ENCODE measurements at places on chromosomes 1 and 21.
A peak's percentile ranks its signal among the peaks of the same experiment; 100 is the strongest.

GRCh38 chr1:32289256-32289655 lies 2.6 kb upstream of the HDAC1 start:
- no peak for DNase-seq

- no peak for DNase-seq
Measured at GRCh38 chr21:45267390-45267760, 20.3 kb downstream of the POFUT2 start.

- DNase-seq: no peak
Measured at GRCh38 chr21:34865400-34866241, 183.5 kb downstream of the RUNX1 start.

GRCh38 chr1:8347635-8348034 lies 29.7 kb downstream of the SLC45A1 start:
- DNase-seq: no peak

DNA sequence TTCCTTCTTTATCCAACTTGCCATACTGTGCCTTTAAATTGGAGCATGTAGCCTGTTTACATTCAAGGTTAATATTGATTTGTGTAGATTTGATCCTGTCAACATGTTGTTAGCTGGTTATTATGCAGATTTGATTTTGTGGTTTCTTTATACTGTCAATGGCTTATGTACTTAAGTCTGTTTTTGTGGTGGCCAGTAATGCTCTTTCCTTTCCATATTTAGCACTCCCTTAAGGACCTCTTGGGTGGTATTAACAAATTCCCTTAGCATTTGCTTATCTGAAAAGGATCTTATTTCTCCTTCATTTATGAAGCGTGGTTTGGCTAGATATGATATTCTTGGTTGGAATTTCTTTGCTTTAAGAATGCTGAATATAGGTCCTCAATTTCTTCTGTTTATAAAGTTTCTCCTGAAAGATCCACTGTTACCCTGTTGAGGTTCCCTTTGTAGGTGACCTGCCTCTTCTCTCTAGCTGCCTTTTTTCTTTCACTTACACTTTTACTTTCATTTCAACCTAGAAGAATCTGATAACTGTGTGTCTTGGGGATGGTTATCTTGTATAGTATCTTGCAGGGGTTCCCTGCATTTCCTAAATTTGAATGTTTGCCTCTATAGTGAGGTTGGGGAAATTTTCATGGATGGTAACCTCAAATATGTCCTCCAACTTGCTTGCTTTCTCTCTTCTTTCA lies 86.9 kb upstream of the NEGR1 start:
- no peak for DNase-seq

- DNase-seq: no peak
Measured at GRCh38 chr1:235329139-235329902, 951 bp downstream of the GGPS1 start.

GRCh38 chr21:39452970-39453342 lies 1.2 kb downstream of the SH3BGR start:
- no peak for DNase-seq

DNA sequence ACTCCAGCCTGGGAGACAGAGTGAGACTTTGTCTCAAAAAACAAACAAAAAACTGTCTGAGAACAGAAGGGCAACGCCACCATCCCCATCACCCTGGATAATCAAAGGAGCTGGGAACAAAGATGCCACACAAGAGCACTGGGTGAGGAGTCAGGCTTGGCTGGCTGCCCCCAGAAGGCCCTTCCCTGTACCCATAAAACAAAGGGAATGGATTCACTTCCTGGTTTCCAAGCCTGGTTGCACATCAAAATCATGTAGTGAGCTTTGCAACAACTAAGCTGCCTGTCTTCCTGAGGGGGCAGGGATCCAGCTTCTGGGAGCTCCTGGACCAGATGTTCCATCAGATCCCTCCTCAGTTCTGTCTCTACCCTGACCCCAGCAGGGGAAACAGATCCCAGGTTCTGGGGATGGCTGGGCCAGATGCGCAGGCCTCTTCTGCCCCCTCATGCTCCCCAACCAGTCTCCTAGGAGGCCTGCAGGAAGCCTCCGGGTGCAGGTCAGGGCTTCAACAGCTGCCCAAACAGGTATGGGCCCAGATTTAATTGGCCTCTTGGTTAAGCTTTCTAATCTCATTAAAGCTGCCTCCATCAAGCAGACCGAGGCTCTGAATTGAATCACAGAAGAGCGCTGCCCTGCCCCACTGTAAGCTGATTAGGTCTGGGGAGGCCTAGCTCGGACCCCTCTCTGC lies 97.8 kb downstream of the MRPL37 start:
- no peak for DNase-seq

- DNase-seq: no peak
Measured at GRCh38 chr21:44354001-44354405, 582 bp downstream of the TRPM2 start.

GRCh38 chr1:100348549-100349144 lies 3.7 kb upstream of the CDC14A start:
- DNase-seq: no peak

GRCh38 chr21:26965040-26965906 lies 1.6 kb downstream of the ADAMTS5 start:
- DNase-seq: peak; percentile 50

DNA sequence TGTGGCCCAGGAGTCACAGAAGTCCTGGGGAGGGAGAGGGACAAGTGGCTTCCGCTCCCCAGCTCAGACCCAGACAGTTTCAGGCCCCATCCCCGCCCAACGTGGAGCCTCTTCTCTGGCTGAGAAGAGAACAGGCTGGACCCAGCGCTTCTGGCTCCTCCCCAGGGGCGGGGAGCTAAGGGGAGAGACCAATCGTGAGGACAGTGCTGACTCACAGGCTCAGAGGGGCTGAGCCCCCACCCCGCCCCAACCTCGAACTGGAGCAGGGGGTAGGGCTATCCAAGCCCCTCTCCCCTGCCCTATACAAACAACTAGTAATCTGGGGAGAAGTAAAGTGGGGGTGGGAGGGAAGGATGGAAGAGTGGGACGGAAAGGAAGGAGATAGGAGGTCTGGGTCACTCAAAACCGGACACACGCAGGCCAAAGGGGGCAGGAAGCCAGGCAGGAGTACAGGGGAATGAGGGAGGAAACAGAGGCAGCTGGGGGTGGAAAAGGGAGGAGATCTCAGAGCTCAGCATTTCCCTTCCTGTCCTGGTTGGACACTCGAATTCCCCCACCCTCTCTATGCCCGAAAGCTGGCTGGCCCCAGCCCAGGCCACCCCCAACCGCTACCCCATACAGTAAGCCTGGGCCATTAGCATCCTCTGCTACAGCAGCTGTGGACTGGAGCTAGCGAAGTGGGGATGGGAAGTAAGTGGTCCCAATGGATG lies at the start of gene SHC1:
SHC1 (minus strand) TSS at position 117 of the 710 bp plus-strand sequence. CDS start 221 bp downstream, outside the sequence.
- peak; percentile 91 for DNase-seq

- DNase-seq: no peak
Measured at GRCh38 chr1:207992677-207993236, 81.8 kb upstream of the CD34 start.

DNA sequence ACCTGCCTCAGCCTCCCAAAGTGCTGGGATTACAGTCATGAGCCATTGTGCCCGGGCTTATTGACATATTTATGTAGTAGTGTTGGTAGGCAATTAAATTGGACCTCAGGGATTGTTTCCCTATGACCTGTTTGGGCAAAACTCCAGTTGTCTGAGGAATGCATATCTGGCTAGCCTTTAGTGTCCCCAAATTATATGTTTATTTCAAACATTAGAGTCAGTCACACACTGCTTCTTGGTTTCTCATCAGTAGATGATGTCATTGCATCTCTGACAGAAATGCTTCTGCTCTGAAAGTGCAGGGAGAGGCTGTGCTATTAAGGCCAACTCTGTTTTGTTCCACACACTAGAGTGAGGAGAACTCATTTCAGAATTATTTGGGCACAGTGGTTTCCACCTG lies 12.5 kb downstream of the PIP5K1A start:
- DNase-seq: peak; percentile 36

GRCh38 chr1:244097523-244098405 lies 46.7 kb downstream of the ZBTB18 start:
- no peak for DNase-seq

GRCh38 chr1:60487565-60488345 lies 414.2 kb upstream of the C1orf87 start:
- DNase-seq: no peak

DNA sequence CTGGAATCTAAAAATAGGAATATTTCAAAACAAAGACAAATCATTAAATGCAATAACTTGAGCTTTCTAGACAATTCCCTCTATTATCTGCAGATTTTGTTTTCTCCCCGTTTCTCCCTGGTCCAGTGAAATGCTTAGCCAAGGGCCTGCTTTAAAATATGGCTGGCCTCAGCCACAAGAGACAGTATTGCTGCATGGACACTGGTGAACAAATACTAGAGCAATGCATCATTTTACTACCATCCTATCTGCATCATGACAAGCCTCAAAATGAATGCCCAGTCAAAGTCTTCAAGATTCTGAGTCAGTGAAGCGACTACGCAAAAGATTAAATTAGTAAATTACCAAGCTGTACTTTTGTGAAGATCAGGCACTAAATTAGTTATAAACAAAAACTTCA lies 80.5 kb downstream of the ENAH start:
- peak; percentile 28 for DNase-seq

- peak; percentile 63 for DNase-seq
Measured at GRCh38 chr1:156815307-156815826, 1.3 kb downstream of the SH2D2A start.

- DNase-seq: peak; percentile 88
Measured at GRCh38 chr1:940107-941014, 16.6 kb downstream of the SAMD11 start.

DNA sequence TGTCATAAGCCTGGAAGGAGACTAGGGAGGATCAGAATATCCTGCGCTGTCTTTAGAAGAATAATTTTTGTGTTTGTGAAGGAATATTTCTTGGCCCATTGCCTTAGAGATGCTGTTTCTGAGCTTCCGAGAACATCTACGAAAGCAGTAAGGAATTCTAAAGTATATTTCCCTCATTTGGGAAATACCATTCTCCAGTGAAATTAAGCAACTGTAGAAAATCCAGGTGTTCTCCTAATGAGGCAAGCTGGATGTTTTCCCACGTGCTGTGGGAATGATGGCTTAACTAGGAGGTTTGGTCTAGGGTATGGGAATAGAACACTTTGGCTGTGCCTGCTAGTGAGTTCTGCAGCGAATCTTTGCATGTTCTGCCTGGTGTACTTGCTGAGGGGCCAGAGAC lies 168.9 kb upstream of the KIAA0040 start:
- no peak for DNase-seq

- DNase-seq: peak; percentile 52
Measured at GRCh38 chr1:3139871-3140361, 70.9 kb downstream of the PRDM16 start.

DNA sequence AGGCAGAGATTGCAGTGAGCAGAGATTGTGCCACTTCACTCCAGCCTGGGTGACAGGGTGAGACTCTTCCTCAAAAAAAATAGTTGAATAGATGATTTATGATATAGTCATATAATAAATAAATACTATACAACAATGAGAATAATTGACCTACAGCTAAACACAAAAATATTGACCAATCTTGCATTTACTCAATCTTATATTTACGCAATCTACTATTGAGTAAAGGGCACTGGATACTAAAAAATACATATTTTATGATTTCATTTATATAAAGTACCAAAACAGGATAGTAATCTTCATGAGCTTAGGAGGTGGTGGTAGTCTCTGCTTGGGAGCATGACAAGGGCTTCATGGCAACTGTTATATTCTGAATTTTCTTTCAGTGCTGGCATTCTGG lies 19.1 kb upstream of the GBP3 start:
- no peak for DNase-seq

DNA sequence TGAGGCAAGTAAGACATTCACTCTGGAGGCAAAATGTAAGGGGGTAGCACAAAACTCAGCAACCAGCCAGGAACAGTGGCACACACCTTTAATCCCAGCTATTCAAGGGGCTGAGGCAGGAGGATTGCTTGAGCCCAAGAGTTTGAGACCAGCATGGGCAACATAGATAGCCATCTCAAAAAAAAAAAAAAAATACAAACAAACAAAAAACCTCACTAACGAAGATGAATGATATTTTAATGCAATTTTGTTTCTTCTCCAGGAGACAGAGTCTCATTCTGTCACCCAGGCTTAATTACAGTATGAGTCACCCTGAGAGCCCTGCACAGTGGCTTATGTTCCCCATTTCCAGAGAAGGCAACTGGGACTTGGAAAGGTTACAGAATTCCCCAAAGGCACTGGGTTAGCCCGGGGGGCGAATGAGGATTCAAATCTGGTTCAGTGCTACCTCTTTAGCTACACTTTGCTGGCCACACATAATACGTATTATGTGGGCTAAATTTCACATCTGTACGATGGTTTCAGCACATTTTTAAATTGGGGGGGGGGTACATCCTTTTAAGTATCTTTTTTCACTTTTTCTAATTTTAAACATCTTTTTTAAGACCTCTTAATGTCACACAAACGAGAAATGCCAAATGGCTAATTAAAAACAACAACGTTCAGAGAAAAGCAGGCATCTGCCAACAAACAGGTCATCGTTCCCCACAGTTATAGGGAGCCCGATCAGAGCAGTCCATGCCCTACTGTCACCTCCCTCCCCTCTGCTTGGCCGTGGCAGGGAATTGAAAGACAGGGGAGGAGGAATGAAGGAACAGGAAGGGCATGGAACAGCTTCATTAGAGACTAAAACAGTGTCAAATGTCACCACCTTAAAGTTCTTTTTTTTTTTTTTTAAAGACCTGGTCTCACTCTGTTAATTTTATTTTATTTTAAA lies 3.5 kb downstream of the CELA2A start:
- no peak for DNase-seq

DNA sequence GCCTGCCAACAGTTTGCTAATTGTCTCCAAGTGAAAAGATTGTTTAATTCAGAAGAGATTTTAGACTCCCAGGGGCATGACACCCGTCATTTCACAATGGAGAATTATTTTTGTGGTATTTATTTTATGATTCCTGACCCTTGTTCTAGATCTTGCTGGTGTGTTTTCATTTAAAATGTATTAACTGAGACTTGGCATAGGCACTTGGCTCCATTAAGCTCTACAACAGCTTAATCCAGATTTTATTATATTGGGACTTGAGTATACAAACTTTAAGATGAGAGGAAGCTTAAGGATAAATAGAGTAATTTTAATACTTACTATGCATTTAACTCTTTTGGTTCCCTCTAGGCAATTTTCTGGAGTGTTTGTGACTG lies 101.3 kb upstream of the KCNE2 start:
- DNase-seq: no peak

DNA sequence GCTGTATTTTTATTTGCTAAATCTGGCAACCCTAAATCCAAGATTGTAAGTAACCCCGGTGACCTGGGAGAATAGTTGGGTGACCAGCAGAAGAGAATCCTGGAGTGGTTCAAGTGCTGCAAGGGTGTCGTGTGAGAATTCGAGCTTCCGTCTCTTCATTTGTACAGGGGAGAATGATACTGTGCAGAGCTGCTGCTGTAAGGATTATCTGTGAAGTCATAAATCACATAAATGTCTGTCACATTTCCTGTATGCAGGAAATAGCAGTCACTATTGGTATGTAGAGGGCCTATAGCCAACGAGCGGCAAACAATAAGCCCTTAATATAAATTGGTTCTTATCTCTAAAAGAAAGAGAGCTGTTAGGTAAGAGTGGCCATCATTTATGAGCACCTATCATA lies 90.7 kb downstream of the ATP1A1 start:
- DNase-seq: no peak
